ENCODE measurements at places on chromosomes 6 and 20.

- DNase-seq = no peak
Measured at GRCh38 chr6:30849903-30850651, 34.2 kb upstream of the DDR1 start.

- DNase-seq = no peak
Measured at GRCh38 chr6:168154263-168154917, 75.4 kb upstream of the FRMD1 start.

DNA sequence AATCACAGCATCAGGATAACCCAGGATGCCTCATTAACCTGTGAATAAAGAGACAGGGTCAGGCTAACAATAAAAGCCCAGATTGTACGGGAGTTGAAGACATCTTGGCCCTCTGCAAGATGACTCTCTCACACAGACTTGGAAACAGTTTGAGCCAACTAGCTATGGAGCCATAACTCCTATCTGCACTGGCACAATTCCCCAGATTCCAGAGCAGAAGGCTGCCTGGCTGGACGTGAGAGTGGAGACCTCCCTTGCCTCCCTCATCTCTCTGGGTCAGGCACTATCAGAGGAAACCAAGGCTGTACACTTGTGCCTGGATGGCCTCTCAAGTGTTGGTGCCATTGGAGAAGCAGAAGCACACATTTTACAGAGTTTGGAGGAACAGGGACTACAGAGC is 312.6 kb downstream of the THBS2 start:
- DNase-seq = no peak

- no peak for DNase-seq
Measured at GRCh38 chr6:116500969-116501433, 10.4 kb upstream of the CALHM5 start.

DNA sequence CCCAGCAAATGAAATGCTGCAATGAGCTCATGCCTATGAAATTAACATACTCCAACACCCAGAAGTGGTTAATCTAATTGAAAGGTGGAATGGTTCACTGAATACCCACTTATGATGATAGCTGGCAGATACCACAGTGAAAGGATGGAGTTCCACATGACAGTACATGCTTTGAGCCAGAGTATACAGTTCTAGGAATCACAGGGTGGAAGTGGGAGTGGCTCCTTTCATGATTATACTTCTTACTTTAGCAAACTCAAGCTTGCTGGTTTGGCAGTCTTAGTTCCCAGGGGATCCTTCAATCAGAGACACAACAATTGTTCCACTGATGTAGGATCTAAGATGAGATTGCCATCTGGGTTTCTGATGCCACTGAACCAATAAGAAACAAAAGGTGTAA is 21.5 kb downstream of the CD164 start:
- no peak for DNase-seq

- no peak for DNase-seq
Measured at GRCh38 chr6:157985378-157986155, 3.9 kb downstream of the SYNJ2 start.

DNA sequence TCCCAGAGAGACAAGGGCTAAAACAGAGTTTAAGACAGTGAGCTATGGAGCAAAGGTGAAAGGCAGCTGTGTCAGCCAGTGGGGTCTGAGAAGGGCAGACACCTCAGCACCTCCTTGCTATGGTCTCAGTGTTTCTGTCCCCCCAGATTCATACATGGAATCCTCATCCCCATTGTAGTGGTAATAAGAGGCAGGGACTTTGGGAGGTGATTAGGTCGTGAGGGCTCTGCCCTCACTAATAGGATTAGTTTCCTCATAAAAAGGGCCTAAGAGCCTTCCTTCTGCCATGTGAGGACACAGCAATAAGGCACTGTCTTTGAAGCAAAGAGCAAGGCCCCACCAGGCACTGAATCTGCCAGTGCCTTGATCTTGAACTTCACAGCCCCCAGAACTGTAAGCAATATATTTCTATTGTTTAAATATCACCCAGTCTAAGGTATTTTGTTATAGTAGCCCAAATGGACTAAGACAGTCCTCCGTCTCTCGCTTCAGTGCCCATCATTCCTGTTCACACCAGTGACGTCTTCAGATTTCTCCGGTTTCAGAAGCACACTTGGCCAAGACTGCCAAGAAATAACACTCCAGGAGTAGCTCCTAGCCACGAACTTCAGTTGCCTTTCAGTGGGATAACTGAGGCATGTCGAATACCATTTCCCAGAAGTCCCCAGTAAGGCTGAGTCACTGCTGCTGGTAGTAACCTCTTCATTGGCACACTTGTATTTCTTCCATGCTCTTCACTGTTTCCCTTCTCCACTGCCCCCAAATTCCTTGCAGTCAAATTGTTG is 32.8 kb downstream of the SLC13A3 start:
- no peak for DNase-seq

- no peak for DNase-seq
Measured at GRCh38 chr20:50398821-50399554, 111.2 kb upstream of the PTPN1 start.

DNA sequence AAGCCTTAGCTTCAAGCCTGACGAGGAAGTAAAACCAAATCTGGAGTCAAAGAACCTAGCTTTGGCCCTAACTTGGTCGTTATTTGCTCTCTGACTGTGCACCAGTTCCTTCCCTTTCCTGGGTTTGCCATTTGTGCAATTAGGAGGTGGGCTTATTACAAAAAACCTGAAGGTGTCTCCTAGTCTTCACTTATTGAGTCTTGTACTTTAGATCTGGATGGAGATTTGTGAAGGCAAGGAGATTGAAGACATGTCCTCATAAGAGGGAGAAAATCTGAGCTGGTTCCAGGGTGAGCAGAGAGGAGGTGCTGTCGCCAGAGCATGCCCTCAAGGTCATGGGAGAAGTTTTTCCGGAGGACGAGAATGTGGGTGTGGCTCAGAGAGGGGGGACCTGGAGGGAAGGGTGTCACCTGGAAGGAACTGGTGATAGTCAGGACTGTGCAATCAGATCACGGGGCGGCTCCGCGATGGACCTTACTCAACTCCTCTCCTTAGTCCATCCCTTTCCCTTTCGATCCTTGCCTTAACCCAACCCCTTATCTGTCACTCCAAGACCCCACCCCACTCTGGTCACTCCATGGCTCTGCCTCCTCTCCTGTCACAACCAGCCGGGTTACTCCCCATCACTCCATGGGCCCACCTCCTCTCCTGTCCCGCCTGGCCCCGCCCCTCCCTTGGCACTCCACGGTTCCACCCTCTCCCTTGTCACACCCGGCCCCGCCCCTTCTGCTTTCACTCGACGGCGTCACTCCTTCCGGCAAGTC is 588 bp upstream of the ACSS2 start:
- peak; percentile 98 for DNase-seq

- DNase-seq = no peak
Measured at GRCh38 chr6:6712449-6713403, 124.2 kb downstream of the LY86 start.

- DNase-seq = no peak
Measured at GRCh38 chr6:36671687-36672375, 6.7 kb upstream of the CDKN1A start.

GRCh38 chr6:140478631-140479030 is 1104.2 kb upstream of the CITED2 start:
- DNase-seq = no peak

GRCh38 chr20:25992146-25992545 is 295.5 kb upstream of the ZNF337 start:
- no peak for DNase-seq

DNA sequence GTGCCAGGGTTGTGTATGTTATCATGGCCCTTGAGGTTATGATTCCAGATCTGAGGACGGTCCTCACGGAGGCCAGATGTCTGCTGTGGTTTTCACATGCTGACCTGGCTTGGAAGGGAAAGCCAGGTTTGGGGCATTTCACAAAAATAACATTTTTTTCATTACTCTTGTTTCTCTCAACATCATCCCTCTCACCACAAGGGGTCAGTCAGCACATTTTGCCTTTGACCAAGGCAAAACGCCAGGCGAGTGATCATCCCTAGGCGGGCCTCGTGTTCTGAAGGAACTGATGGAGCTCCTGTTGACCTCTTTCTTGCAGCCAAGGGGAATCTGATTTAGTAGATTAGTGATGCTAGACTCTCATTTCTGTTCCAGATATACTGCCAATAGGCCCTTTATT is 133.5 kb downstream of the TBC1D7 start:
- peak; percentile 13 for DNase-seq

DNA sequence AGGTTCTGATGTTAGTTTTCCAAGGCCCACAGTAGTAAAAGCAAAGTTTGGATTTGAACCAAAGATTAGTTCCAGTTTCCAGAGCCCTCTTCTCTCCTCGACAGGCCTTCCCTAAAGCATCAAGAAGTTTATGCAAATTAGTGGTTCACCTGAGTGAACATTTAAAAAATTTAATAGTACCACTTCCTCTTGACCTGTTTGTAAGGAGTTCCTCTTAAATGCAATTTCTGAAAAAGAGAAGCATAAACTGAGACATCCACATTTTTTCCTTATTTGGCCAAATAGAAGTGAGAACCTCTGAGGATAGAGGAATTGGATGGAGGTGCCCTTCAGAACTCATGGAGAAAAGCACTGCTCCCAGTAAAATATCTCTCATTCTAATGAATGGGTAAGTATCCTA is 1.2 kb upstream of the DSE start:
- DNase-seq = no peak

GRCh38 chr20:137668-138490 is 4.5 kb upstream of the DEFB126 start:
- peak; percentile 1 for DNase-seq

DNA sequence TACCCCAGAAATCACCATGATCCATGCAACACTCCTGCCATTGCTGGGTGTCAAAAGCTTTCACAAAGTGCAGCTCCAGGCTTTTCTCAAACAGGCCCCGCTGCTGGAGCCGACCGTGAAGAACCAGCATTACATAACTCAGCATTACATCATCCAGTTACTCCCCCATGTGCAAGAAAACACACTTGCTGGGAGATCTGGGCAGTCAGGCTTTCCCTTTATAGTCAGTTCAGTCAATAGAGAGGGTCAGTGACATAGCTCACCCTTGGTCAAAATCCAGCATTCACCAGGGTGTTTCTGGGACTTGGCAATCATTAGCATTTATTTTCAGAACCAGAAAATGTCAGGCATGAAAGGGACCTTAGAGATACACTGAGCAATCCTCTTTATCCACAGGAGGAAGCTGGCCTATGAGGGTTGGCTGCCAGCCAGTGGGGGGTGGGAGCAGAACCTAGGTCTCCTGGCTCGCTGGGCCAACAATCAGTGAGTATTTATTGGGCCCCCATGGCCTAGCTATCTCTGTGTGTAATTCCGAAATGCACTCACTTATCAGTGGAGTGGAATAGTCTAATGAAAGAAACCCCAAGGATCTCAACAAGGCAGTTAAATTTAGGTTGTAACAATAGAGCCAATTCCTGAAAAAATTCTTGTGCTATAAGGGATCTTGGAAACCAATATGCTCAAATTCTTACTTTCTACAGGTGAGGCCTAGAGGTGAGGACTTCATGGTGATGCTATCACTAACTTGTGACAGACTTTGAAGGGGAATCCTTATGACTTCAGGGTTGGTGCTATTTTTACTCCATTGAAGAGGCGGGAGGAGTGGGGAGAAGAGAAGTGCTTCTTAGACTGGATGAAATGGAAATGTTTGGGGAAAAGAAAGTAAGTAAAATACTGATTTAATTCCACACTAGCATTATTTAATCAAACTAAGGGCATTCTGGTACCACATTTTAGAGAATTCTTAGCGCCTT is 54.6 kb downstream of the LYRM4 start:
- peak; percentile 63 for DNase-seq

DNA sequence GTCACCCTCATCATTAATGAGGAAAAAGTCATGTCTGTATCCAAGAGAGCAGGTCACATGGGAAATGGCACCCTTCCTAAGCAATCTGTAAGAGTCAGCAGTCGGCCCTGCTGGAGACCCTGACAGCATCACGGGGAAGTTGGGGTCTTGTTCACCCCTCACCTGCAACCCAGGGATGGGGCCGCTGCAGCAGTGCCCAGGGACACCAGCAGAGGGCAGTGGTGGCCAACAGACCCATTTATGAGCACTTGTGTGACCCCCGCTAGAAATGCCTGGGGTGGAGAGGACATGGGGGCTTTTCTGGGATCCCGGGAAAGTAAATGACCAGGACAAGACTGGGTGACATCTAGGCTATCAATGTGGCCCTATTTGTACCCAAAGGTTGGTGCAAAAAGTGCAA is 35.9 kb downstream of the ANKRD60 start:
- no peak for DNase-seq

GRCh38 chr6:132404736-132405135 is 3.5 kb upstream of the MOXD1 start:
- DNase-seq = no peak

- no peak for DNase-seq
Measured at GRCh38 chr20:3813848-3814581, 6.3 kb upstream of the AP5S1 start.

DNA sequence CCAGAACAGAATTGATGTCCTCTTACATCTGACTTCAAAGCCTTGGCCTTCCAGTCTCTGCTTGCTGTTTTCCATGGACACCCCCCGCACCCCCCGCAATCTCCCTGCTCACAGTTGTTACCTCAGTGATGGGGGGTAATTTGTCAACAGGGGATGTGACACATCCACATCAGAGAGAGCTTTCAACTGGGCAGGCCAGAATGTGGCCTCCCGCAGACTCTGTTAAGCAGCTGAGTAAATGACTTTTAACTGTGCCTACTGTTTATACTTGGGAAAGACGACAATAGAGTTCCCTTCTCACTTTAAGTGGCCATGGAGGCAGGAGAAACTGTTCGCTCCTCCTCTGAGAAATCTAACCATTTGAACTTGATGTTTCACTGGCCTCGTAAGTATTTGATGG is 51.0 kb downstream of the TXNDC5 start:
- DNase-seq = no peak

- DNase-seq = no peak
Measured at GRCh38 chr6:150150821-150151646, 8.2 kb downstream of the PPP1R14C start.

DNA sequence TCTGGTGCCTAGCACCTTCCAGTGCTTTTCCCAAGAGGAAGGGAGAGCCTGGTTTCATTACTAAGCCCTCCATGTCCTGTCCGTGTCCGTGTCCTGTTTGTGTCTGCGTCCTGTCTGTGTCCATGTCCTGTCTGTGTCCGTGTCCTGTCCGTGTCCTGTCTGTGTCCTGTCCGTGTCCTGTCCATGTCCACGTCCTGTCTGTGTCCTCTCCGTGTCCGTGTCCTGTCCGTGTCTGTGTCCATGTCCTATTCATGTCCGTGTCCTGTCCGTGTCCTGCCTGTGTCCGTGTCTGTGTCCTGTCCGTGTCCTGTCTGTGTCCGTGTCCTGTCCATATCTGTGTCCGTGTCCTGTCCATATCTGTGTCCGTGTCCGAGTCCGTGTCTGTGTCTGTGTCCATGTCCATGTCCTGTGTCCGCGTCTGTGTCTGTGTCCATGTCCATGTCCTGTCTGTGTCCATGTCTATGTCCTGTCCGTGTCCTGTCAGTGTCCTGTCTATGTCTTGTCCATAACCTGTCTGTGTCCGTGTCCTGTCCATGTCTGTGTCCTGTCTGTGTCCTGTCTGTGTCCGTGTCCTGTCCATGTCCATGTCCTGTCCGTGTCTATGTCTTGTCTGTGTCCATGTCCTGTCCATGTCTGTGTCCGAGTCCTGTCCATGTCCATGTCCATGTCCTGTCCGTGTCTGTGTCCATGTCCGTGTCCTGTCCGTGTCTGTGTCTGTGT is 54.4 kb upstream of the BHLHE23 start:
- DNase-seq = no peak
